ENCODE measurements at places on chromosomes 12 and 14.

GRCh38 chr12:4767186-4767585 lies 47.0 kb downstream of the GALNT8 start:
- DNase-seq, result no peak

DNA sequence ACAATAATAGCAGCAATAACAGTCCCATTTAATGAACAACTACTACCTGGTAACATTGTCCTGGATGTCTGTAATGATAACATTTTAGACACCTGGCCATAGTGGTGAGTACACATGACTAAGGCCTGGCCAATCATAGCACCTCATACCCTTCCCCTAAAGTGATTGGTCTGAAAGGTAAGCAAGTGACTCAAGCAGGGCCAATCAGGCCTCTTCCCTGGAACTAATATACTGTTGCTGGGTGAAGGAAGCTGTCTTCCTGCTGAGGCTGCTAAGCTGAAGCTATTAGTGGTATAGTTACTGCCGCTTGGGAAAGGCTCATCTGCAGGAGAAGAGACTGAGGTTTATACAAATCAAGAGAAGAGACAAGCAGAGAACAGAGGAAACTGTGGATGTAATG lies 18.7 kb upstream of the NOS1 start:
- no peak for DNase-seq

DNA sequence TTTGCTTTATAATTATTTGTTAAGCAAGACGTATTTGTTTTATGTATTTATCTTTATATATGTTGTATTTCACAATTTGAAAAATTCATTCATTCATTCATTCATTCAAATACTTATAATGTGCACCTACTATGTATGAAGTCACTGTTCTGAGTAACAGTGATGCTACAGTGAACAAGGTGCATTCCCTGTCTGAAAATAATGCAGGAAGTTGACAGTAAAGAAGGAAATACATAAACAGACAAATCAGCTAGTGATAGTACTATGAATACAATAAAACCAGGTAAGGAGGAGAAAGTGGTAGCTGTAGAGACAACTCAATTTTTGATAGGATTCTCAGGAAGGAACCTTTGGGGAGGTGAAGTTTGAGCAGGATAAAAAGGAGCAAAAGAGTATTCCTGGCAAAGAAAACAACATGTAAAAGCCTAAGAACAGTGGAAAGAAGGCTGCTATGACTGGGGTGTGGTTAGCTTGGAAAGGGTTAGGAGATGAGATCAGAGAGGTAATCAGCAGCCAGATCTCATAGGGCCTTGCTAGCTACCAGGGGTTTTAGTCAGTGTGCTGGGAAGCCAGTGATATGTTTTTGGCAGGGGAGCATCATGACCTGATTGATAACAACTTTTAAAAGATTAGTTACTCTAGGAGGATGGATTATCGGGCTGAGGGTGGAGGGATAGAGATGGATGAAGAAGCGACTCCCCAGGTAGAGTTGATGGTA lies 17.4 kb downstream of the BICDL1 start:
- no peak for DNase-seq

DNA sequence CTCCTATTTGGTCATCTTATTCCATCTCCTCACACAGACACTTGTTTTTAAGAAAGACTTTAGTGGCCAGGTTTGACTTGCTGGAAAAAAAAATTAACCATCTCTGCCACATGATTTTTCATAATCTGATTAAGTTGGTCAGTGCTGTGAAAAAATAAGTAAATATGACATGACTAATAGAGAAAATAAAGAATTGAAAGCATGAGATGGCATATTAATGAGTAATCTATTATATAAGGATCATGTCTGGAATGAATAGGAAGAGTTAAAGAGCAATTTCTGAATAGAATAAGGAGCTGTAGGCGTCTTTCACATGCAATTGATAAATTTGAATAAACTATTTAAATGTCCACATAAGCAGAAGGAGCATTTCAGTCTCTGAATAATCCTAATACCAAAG lies 12.2 kb upstream of the SLCO1B1 start:
- no peak for DNase-seq

DNA sequence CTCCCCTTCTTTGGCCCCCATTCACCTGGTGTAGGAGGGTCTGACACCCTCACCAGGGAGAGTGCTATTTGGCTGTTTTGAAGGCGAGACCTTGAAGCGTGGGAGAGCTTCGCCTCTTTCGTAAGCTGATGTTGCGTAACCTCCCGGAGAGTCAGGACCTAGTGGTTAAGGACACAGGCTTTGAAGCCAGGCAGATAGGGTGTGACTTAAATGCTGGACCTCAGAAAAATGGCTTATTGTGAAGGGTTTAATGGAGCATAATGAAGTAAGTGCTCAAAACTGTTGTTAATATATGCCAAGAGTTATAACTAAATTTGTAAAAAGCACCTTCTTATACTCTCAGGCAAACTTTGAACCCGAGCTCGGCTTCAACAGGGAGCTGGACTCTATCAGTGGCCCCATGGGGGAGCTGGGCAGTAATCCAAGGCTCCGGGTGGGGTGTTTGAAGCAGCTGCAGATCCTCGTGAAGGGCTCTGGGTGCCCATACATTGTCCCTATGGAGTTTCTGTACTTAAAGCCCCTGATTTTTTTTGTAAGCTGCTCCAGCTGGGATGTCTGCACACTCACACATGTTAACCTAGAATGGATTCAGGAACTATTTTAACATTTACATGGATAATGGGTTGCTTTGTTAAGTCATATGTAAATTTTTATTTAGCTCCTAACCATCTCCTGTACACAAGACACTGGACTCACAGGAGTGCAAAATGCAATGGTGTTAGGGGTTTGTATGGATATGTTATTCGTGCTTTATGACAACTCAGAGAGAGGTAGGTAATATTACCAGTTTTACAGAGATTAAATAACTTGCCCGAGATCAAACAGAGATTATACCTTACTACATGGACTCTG lies 26.0 kb downstream of the PPFIBP1 start:
- peak; percentile 10 for DNase-seq

DNA sequence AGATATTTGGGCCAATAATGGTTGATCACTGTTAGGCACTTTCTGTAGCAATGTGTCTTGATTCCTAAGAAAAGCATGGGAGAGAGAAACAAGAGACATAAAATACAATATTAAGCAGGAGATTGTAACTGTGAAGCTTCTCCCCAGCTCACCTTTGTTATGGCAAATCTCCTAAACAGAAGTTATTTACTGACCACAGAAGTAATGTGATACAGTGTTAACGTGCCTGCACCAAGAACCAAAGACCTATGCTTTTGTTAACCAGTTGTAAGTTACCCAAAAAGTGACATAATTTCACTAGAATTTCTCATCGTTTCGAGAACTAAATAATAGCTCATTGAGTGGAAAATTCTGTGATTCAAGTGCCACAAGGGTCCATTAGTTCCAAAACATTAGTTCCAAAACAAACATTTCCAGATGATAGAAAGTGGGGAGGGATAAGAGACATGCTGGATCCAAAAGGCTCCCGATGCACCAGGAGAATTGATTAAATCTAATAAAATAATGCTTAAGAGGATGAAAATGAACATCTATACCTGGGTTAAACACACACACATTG lies 14.3 kb downstream of the RERG start:
- no peak for DNase-seq

GRCh38 chr14:69005432-69006148 lies 26.5 kb upstream of the ACTN1 start:
- DNase-seq, result no peak

DNA sequence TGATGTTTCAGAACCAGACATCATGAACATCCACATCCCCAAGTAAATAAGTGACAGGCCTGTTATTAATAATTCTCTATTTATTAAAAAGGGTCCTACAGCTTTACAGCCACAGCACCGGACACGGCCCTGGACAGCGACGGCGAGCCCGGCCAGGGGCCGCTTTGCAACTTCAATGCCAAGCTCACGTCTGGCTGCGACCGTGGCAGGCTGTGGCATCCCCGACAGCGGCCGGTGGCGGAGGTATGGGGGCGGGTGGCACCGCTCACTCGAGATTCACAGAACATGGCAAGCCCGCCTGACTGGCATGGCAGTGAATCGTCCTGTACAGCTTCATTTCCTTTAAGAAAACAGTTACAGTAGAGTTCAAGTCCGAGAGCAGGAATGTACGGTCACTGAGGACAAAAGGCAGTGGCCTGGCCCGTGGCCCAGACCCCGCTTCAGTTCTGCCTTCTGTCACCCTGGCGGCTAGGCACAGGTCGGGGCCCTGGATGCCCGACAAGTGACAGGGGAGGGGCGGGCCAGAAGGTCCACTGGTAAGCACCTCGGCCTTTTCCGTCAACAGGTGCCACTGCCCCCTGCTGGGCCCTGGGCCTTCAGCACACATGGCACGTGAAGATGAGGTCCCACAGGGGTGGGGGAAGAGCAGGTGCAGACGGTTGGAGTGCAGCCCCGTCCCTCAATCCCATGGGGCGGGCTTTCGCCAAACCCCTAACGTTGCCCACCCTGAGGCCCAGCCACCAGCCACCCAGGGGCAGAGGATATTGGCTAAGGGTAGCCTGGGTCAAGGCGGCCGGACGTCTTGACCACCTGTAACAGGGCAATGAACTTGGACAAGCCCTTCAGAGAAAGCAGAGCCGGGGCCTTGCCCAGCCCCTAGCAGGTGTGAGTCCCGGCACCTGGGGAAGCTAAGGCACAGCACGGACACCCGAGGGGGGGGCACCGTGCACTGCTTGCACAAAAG lies 30.3 kb downstream of the HIP1R start:
- no peak for DNase-seq

- DNase-seq, result no peak
These were observed 97.9 kb upstream of the FAR2 start for GRCh38 chr12:29051221-29051620.

GRCh38 chr14:64303471-64303917 lies 9.3 kb upstream of the ESR2 start:
- DNase-seq, result no peak

GRCh38 chr14:36690311-36691040 lies 28.8 kb downstream of the PAX9 start:
- no peak for DNase-seq

DNA sequence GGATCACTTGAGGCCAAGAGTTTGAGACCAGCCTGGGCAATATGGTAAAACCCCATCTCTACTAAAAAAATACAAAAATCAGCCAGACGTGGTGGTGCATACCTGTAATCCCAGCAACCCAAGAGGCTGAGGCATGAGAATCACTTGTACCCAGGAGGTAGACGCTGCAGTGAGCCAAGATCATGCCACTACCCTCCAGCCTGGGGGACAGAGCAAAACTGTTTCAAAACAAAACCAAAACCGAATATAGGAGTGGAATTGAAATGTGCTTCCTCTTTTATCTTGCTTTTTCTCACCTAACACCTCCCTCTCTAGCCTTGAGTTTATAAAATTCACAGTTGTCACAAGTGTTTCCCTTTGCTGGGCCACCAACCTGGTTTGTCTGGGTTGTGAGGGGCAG lies 181.9 kb downstream of the PAH start:
- no peak for DNase-seq

GRCh38 chr12:46177025-46177424 lies 91.8 kb downstream of the SLC38A1 start:
- DNase-seq, result no peak

DNA sequence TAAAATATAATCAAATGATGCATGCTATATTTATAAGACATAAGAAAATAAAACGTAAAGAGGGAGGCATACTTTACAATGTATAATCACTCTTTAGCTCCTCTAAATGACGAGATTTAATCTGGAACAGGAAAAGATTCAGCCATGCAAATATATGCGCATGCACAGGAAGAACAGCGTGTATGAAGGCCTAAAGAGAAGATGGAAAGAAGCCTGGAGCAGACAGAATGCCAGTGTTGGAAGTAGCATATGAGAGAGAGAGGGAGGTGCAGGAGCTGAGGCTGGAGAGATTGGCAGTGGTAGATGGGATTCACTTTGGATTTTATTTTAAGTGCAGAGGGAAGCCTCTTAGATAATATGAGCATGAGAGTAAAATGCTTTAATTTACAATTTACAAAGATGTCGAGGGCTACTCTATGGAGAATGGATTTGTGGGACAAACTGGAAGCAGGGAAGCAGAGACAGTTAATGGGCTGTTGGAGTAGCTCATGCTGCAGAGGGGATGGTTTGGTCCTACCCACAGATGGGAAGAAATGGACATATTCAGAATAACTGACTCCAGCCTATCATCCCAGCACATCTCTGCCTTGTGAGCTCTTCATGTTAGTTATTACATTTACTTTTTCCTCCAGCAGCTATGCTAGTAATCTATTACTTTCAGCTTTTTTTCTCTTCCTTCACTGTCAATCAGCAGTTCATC lies 411.1 kb downstream of the TMTC2 start:
- DNase-seq, result no peak

DNA sequence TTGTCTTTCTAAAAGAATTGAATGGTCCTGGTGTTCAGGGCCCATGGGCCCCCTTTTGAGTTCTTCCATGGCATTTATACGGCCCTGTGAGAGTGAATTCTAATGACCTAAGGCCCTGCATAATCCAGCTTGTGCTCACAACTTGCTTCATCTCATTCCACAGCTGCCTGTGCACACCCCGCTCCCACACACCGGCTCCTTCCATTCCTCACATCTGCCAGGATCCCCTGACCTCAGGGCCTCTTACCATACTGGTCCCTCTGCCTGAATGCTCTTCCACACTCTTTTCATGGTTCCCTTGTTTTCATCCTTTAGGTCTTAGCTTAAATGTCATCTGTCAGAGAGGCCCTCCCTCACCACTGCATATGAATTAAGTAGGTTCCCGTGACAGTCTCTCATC lies 49.5 kb upstream of the EGLN3 start:
- no peak for DNase-seq

- DNase-seq, result no peak
These were observed 282.9 kb downstream of the CCER1 start for GRCh38 chr12:90672081-90672480.

DNA sequence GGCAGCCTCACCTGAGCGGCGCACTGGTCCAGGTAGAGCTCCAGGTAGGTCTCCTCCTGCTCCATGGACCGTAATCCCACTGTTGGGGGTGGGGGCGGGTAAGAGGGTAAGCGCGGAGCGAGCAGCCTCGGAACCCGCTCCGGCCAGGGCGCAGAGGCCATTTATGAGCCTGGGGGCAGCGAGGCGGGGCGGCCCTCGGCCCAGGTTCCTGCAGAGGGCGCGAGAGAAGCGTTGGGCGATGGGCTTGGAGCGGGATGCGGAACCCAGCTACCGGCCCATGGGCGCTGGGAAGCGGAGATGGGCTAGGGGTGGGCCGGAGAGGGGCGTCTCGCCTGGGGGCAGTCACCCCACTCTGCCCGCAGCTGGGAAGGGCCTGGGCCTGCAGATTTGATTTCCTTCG lies at the start of gene TBPL2:
Gene TBPL2, minus strand, starts transcription at position 232 of the 400 bp plus-strand sequence. Its CDS starts 167 bp downstream, at position 65.
- DNase-seq, result no peak

- no peak for DNase-seq
These were observed 37.9 kb upstream of the ALDH2 start for GRCh38 chr12:111728795-111729194.

GRCh38 chr12:118136559-118137003 lies 657 bp downstream of the PEBP1 start:
- DNase-seq, result peak; percentile 5

- DNase-seq, result no peak
These were observed 49.1 kb downstream of the B4GALNT3 start for GRCh38 chr12:508795-509194.

DNA sequence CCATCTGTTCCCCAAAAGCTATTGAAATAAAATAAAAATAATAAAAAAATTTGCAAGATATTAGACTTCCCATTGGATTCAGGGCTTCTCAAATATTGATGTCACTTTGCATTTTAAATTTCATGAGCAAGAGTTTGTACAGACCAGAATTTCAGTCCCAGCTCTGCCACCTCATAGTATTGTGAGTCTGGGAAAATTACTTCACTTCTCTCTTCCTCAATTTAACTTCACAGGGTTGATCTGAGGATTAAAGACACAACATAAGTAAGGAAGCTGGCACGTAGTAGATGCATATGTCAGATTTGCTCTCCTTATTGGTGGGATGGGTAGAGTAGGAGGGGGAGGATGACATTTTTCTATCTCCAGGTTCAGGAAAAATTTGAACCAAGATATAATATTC lies 32.8 kb downstream of the COX8C start:
- no peak for DNase-seq

- no peak for DNase-seq
These were observed 4.3 kb downstream of the HHIPL1 start for GRCh38 chr14:99649219-99649618.

Data from hypothalamus (tissue), 51 donors.